Stimulated activated CD4-positive, alpha-beta T cell treated with anti-CD3 and anti-CD28 coated beads, Interleukin-4, amount 100 ng/mL, for 24 hours (primary cell): ENCODE measurements at places on chromosomes 6 and 20.
A peak's percentile ranks its signal among the peaks of the same experiment; 100 is the strongest.

GRCh38 chr6:166800137-166800536 is 156.2 kb downstream of the RNASET2 start:
- DNase-seq = no peak

GRCh38 chr20:3383878-3384495 is 23.5 kb downstream of the DNAAF9 start:
- peak; percentile 56 for DNase-seq

GRCh38 chr20:60976913-60977312 is 275.1 kb upstream of the CDH4 start:
- no peak for DNase-seq

DNA sequence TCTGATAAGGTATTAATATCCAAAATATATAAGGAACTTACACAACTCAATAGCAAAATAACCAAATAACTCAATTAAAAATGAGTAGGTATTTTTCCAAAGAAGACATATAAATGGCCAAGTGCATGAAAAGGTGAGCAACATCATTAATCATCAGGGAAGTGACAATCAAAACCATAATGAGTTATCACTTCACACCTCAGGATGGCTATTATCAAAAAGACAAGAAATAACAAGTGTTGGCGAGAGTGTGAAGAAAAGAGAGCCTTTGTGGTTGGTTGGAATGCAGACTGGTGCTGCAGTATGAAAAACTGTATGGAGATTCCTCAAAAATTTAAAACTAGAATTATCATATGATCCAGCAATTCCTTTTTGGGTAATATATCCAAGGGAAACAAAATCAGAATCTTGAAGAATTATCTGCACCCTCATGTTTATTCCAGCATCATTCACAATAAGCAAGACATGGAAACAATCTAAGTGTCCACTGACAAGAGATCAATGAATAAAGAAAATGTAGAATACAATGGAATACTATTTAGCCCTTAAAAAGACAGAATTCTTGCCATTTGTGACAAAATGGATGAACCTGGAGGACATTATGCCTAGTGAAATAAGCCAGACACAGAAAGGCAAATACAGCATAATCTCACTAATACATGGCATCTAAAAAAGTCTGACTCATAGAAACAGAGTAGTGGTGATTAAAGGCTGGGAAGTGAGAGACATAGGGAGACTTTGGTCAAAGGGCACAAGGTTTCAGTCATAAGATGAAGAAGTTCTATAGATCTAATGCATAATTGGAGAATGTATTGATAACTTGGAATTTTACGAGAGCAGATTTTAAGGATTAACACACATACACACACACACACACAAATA is 175.6 kb downstream of the FOXA2 start:
- no peak for DNase-seq

GRCh38 chr20:35225319-35226125 is 968 bp upstream of the MMP24 start:
- DNase-seq = no peak

- no peak for DNase-seq
These were observed 252.0 kb upstream of the FLRT3 start for GRCh38 chr20:14589383-14589782.

GRCh38 chr6:35808688-35809087 is 3.5 kb downstream of the LHFPL5 start:
- no peak for DNase-seq

DNA sequence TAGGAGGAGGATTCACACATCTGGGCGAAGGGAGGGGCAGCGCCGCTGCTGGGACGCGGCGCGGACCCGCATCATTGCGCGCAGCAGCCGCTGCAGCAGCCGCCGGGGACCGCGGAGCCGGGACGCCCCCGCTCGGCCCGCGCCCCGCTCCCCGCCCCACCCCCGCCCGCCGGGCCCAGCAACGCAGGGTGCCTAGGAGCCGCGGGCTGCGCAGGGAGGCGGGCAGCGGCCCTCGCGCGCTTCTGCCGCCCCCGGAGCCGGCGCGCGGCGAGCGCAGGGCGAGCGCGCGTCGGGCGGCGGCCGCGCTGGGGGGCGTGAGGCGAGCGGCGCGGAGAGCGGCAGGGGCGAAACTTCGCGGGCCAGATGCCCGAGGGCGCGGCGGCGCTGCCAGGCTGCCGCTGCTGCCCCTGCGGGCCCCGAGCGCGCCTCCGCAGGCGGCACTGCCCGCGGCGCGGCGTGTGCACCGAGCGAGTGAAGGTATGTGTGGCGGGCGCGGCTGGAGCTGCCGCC is at the start of gene NKAIN2:
NKAIN2 (plus strand) TSS at position 362 of the 510 bp plus-strand sequence.
- no peak for DNase-seq

- DNase-seq = peak; percentile 91
These were observed 93.8 kb downstream of the GMPR start for GRCh38 chr6:16332175-16332542.
